Fibroblast of skin of abdomen (primary cell): ENCODE measurements at places on chromosomes 7 and 10.

DNA sequence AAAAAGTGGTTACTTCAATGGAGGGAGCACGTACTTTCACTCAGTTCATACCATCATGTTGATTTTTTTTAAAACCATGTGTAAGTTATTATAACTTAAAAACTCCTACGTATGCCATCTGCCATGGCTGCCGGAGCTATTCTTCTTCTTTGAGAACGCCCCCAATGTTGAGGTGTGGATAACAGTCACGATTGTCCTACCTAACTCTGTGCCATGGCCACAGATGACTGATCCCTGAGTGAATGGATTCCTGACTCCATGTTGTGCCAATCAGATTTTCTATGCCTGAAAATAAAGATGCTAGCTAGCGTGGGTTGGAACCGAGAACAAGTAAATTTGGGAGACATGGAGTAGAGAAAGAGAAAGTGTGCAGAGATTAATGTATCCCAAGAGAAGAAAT is 5.3 kb downstream of the MCMBP start:
- DNase-seq = no peak

- DNase-seq = no peak
Observed at GRCh38 chr10:52688899-52689298, 83.7 kb downstream of the MBL2 start.

GRCh38 chr10:99658622-99659030 is 683 bp upstream of the ENTPD7 start:
- DNase-seq = peak; percentile 9

- DNase-seq = no peak
Observed at GRCh38 chr10:109022417-109023049, 900.8 kb downstream of the XPNPEP1 start.

DNA sequence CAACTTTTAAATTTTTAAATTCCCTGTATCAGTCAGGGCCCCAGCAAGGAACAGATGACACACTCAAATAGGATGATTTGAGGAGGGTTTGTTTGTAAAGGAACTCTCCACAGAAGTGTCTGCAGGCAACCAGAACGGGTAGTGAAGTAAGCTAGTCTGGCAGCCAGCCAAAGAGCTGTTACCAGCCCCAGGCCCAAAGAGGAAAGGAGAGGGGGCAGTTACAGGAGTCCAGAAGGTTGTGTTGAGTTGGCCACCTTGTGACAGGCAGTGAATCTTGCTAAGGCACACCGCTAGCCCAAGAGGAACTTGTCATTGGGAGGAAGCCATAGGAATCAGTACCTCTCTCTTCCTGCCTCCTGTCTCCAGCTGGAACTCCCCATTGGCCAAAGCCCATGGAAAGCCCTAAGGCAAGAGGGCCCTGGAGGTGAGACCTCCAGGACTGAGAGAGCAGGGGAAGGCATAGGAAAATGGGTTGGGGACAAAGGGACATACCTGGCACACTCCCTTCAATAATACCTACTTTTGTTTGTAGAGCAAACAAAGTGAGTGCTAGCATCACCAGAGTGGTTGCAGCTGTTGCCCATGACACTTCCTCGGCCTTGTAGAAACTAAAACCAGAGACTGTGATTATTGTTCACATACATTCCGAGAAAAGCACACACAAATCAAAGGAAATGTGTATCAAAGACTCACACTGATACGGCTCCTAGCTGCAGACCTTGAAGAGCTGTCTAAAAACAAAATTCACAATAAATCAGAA is 25.4 kb upstream of the GATAD1 start:
- no peak for DNase-seq

- no peak for DNase-seq
Observed at GRCh38 chr10:3429676-3430075, 257.1 kb upstream of the PITRM1 start.

DNA sequence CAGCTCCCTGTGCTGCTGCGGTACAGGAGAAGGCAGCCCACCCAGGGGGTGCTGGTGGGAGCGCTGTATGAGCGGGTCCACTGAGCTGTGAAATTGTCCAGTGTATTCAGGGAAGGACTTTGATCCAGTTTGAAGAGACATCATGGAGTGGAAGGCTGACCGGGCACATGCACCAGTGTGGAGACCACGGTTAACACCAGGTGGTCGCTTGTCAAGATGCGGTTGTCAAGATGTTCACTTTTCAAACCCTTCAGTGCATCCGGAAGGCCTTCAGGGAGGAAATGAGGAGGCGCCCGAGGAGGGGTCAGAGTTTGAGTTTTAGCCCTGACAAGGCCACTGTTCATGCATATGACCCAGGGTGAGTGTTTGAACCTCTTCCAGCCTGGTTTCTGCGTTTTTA is 6.1 kb downstream of the DOCK1 start:
- DNase-seq = no peak

- DNase-seq = no peak
Observed at GRCh38 chr7:127810113-127810512, 158.1 kb downstream of the SND1 start.

GRCh38 chr10:78579576-78579975 is 489.2 kb upstream of the ZMIZ1 start:
- no peak for DNase-seq

DNA sequence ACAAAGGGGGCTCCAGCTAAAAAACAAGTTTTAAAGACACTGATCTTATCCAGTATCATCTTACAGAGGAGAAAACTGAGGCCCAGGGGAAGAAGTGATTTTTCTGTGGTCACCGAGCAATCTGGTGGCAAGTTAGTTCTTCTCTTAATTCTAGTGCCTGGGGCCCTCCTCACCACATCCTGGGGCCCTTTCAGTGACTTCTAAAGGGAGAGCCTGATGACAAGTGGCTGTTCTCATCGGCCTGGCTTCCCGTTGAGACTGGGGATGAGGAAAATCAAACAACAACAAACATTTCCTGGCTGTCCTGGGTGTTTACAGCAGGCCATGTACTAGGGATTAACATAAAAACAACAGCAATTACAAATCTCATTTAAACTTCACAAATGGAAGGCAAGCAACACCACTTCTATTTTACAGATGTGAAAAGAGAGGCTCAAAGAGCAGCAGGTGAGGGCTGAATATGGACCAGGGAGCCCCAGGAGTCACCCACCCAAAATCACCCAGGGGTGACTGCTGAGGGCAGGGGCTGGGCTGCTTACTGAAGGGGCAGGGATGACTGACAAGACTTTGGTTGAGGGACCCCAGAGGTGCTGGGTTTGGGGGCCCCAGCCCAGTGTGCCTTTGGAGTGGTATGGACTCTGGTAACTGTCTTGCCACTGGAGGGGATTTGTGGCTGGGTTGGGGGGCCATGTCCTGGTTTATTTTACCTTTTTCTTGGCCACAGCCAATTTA is 24.7 kb upstream of the MTPAP start:
- DNase-seq = no peak

DNA sequence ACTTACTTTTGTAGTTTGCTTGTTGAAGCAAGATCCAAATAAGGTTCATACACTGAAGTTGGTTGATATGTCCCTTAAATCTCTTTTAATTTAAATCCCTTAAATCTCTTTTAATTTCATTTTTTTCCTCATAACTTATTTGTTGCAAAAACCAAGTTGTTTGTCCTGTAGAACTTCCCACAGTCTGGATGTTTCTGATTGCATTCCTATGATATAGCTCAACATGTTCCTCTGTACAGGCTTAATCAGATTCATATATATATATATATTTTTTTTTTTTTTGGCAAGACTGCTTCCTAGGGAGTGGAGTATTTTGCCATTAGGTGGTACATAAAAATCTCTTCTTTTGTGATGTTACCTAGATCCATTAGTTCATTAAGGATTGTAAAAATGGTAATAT is 174.9 kb upstream of the MKLN1 start:
- DNase-seq = peak; percentile 41

GRCh38 chr7:151429560-151430331 is 10.2 kb downstream of the CRYGN start:
- DNase-seq = no peak

DNA sequence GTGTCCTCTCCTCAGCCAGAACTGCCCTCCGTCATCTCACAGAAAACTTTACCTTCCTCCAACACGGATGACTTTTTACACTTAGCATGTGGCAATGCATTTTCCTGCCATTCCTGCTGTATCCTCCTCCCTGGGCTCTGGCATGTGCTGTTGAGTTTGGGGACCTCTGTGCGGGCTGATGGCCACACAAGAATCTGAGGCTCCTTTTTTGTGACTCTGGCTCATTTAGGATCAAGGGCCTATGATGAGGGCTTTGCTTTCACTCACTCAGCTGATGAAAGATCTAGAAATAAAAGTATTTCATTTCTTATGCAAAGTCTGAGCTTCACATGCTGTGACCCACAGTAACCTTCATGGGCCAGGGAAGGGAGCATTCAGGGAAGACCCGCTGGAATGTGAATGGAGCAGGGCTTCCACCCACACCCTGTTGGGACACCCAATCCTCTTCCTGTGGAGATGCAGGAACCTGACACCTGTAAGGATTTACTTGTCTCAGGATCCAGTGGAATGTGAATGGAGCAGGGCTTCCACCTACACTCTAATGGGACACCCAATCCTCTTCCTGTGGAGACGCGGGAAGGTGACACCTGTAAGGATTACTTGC is 500.3 kb upstream of the MKI67 start:
- peak; percentile 32 for DNase-seq
